D341Med (cell line): ENCODE measurements at places on chromosomes 4 and X.

DNA sequence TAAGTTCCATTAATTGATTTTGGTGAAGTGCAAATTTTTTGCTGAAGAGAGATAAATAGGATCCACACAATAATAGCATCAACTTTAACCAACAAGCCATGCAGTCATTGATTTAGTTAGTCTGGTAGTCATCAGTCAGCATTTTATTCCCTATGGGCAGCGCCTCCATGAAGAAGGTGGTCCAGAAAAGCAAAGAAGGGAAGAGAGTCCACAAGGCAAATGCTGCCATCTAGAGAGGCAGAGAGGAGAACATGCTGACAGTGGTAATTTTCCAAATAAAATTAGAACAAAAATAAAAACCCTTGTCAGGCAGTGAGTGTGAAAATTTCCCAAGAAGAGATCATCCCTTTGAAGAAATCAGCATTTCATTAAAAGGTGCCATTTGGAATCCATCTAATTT, 366.7 kb upstream of the FAM241A start:
- DNase-seq: peak; percentile 51

DNA sequence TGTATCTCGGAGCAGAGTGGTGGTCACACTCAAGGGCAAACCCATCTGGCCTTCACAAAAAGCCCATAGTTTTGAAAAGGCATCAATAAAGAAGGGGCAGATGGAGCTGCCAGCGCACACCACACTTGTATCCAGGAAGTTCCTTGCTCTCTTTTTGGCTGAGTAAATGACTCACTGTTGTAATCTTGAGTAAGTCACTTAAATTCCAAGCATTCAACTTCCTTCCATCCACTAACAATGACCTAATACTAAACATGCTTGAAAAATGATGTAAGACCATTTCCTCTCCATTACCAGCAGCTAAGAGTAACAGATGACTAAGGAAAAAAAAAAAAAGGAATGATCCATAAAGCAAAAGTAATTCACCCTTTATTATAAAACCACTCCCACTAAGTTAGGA, 32.4 kb upstream of the MYOZ2 start:
- DNase-seq: no peak

DNA sequence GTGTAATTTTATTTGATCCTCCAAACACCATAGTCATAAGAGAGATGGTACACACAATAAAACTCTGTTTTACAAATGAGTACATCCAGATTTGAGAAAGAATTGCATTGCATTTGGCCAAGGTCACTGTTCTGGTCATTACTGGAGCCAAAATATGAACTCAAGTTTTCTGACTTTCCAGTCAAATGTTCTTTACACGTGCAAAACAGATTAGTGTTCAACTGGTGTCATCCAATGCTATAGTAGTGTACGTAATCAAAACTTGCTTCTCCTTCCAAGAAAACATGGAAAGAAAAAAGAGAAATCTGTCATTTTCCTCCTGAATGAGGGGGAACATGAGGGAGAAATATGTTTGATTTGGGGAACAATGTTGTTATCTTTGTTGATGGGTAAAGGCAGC, 291.9 kb downstream of the NAF1 start:
- DNase-seq: no peak

DNA sequence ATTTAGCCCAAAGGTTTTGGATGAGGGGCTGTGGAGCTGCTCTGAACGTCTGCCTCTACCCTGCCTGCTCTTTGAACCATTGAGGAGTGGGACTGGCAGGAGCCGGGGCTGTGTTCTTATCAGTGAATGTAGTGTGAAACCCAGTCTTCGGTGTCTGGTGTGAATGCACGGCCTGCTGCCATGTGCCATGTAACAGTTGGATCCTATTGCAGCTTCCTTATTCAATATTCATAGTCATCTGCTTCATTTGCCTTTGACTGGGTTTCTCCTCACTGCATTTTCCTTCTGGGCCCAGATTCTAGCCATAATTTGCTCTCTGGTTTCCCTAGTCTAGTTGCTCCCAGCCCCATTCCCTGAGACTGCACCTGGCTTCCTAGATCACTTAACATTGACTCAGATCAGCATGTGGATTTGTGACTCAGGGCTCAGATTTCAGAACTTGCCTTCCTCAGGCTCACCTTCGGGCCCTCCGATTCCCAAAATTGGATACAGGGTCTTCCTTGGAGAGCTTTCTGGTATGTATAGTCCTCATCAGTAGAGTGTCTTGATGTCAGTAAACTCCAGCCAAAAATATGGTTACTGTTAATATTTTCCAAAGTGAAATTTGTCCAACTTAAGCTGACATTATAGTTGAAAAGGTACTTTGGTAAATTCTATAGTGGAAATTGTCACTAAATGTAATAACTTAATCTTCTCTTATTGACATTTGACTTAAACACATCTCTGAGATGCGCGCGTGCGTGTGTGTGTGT, 94.0 kb upstream of the DDIT4L start:
- DNase-seq: no peak

DNA sequence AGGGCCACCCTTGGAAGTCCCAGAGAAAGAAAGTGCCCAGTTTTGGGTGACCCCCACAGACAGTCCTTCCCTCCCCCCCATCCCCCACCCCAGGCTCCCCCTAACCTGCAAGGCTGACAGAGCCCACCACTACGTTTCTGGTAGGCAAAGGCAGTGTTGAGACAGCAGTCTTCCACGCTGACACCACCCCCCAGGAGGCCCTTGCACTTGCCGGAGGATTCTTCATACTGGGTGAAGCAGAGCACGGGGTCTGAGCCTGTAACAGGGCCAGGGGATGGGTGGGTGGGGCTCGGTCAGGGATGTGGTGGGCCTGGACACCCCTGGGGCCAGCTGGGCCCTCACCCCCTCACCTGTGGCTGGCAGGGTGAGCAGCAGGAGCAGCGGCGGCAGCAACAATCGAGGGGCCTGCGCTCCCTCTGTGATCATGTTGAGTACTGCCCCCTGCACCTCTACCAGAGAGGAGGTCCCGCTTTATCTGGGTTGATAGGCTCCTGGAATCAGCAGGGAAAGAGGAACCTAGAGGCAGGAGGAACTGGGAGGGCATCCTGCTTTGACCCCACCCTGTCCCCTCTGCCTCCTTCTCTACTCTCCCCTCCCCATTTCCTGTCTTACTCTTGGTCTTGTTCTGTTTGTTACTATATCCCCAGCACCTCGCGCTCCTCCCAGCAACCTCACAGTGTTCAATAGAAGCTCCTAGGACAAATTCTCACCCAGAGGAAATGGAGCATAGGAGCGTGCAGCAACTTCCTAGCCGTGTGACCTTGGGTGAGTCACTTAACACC, at the start of gene CFP:
CFP (minus strand) TSS at position 512 of the 782 bp plus-strand sequence; CDS start at position 426, 86 bp downstream.
- no peak for DNase-seq

- peak; percentile 9 for DNase-seq
These were observed 339 bp downstream of the CUL4B start for GRCh38 chrX:120560405-120560841.

DNA sequence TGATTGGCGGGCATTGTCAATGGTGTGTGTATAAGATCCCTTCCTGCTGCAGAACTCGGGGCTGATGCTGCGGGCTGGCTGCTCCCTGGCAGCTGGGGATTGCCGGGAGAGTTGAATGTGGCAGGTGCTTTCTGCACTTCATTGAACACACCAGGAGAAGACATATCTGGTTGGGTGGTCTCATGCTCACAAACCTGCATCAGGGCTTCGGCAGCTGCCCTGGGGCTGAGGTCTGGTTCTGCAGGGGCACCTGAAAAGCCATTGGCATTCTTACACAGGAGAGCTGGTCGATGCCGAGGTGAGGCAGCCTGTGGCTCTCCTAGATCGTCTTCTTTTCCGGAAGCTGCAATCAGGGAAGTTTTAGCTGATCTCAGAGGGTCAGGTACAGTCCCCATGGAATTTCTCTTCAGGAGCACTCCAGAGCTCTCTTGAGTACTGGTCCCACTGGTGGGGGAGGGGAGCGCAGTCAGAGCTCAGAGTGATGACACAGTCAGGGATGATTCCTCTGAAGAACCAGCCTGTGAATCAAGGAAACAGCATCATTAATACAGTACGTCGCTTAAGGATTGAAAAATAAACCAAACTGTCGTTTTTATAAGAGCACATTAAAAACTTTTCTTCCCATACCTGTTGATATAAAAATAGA, 57.8 kb downstream of the GPRIN3 start:
- DNase-seq: no peak

GRCh38 chr4:122456231-122457116, at the start of gene IL2:
Gene IL2, minus strand, starts transcription at chr4:122456725. Its CDS starts 285 bp downstream, at chr4:122456440.
- DNase-seq: no peak

DNA sequence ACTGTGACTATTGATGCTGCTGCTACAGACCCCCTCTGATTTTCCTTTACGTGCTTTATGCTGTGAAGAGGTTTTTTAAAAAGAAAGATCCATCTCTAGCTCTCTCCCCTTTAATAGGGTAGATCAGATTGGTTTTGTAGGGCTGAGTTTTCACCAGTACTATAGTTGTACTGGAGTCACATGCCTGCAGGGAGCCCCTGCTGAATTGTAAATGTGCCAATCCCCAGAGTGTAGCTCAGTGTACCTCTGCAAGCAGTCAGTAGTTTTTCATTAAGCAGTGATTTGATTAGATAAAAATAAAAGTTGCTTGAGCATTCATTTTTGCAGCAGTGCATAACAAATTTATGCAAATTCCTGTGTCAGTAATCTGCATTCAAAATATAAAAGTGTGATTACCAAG, 179.2 kb downstream of the IL1RAPL2 start:
- no peak for DNase-seq

- no peak for DNase-seq
These were observed 77.6 kb upstream of the ITM2A start for GRCh38 chrX:79444694-79445210.

GRCh38 chr4:186169333-186169944, 21.9 kb upstream of the CYP4V2 start:
- no peak for DNase-seq

DNA sequence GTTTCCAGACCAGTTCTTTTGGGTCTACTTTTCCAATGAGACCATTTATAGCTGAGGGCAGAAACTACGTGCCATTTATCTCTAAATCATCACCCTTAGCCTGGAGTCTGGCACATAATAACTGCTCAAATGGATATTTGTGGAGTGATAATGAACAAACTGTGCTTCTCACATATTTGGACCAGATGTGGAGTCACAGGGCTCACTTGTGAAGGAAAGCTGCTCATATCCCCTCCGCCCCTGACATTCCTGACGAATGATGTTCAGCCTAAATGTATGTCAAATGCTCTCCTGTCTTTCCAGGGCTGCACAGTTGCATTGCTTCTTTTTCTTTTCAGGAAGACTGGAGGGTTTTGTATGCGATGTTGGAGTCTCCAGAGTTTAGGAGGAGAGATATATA, 110.1 kb downstream of the GBA3 start:
- no peak for DNase-seq

DNA sequence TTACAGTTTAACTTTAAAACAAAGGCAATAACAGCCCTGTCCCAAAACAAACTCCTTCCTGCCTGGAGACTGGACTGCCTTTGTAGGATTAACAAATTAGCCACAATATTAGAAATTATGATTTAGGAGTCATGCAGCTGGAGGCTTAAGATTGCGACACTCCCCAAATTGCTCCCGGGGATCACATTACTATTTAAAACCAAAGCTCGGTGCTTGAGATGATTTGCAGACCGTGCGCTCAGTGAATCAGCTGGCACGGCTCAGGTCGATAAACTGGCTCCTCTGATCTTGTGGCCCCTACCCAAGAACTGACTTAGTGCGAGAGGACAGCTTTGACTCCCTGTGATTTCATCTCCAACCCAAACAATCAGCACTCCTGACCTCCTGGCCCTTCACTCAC, 829.3 kb downstream of the NLGN4X start:
- DNase-seq: no peak

- no peak for DNase-seq
These were observed 18.4 kb downstream of the MOB1B start for GRCh38 chr4:70920592-70920991.

DNA sequence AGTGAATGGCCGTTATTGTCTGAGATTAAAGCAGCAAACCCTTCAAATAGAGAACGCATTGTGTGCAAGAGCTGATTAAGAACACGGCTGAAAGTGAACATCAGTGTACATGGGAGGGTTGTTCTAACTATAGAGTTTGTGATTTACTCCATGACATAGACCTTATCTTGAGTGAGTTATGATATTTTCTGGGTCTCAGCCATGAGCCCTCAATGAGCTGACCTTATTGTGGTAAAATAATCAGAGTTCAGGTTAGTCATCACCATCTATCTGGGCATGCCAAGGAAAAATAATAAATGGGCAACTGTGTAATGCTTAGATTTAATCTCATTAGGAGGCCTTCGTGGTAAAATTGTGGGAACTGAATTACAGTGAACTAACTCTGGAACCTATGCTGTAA, 33.2 kb upstream of the CLDN24 start:
- no peak for DNase-seq

GRCh38 chr4:7785017-7785416, 154.6 kb downstream of the AFAP1 start:
- no peak for DNase-seq

DNA sequence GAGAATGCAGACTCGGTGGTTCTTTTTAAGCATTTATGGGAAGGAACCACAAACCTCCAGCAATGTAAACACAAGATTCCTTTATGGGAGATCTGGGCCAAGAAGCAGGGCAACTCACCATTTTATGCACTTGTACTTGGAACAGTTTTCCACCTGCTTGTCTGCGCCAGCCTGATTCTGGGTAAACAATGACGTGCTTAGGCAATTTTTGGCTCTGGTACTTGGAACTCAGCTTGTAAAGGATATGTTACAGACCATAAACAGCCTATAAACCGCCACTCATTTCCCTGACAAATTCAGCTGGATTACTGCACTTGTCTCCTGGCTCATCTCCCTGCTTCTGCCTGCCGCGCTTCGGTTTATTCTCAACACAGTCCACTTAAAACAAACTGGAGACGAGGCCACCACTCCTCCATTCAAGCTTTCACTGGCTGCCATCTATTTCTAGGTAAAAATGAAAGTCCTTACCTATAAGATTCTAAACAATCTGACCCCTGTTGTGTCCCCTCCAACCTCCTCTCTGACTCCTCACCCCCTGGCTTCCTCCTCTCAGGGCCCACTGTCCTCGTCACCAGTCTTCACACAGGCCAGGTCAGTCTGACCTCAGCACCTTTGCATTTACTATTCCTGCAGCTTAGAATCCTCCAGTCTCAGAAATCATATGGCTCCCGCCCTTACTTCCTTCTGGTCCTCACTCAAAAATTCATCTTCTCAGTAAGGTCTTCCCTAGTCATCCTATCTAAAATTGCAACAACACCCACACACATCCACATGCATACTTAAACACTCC, 205.9 kb upstream of the GALNT7 start:
- no peak for DNase-seq

- no peak for DNase-seq
These were observed 34.8 kb downstream of the SMPX start for GRCh38 chrX:21723084-21723483.

- DNase-seq: no peak
These were observed 144.2 kb downstream of the MSN start for GRCh38 chrX:65811558-65812228.
